Type B pancreatic cell (in vitro differentiated cells): ENCODE measurements at places on chromosomes 1 and 21.
A peak's percentile ranks its signal among the peaks of the same experiment; 100 is the strongest.

DNA sequence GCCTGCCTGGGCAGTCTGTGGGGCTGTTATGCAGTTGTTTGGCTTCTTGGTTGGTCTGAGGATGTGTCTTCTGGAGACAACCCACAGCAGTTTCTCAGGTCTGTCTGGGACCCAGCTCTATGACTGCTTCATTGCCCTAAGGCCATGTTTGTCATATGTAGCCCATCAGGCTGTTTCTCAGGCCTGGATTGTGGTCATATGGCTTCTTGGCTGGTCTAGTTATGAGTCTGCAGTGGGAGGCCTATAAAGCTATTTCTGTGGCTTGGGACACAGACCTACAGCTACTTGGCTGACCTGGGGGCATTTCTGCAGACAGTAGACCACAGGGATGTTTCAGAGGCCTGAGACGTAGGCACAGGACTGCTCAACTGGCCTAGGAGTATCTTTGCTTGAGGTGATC lies 41.5 kb downstream of the CHIA start:
- H3K36me3 ChIP-seq = no peaks in the 10 kb centered on the region
- peaks cover 5% of the 10 kb centered on the region for H3K27me3 ChIP-seq
- H3K4me3 ChIP-seq = no peak overlapping the region
- H3K4me1 ChIP-seq = no peaks in the 10 kb centered on the region
- no peak for DNase-seq

GRCh38 chr1:29673669-29674626 lies 437.6 kb downstream of the PTPRU start:
- H3K36me3 ChIP-seq = no peaks in the 10 kb centered on the region
- H3K27ac ChIP-seq = no peak overlapping the region
- no peak overlapping the region for H3K4me3 ChIP-seq
- H3K4me1 ChIP-seq = peaks cover 26% of the 10 kb centered on the region

GRCh38 chr1:149845416-149845815 lies 54.0 kb upstream of the BOLA1 start:
- H3K4me1 ChIP-seq = peaks cover 43% of the 10 kb centered on the region
- peak overlapping the region; percentile 77 for H3K4me3 ChIP-seq
- no peaks in the 10 kb centered on the region for H3K27me3 ChIP-seq
- no peak for DNase-seq
- peak overlapping the region; percentile 62 for H3K27ac ChIP-seq

DNA sequence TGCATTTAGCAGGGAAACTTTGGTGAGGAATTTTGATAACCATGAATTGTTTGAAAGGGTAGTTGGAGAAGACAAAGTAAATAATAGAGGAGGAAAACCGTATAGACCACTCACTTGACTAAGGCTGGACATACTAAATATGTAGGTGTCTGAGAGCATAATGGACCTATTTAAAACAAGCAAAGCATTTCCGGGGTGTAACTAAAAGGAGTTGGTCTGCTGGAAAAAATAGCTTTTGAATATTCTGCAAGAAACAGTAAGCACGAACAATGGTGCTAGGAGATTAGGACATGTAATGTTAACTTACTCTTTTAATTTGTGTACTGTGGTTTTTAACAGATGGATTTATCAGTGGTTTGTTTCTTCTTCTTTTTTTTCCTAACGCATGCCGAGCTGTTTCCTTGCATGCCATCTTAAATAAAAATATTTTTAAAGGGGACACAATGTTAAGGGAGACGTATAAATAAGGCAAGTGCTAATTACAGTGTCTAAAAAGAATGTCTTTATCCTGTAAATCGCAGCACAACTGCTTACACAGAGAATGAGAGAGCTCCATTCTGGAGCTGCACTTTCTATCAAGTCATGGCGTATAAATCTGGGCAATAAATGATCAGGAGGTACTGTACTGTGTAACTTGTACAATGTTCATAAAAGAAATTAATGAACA lies 492.1 kb downstream of the LMO4 start:
- H3K4me1 ChIP-seq = peaks cover 13% of the 10 kb centered on the region
- no peak overlapping the region for H3K4me3 ChIP-seq
- no peaks in the 10 kb centered on the region for H3K27me3 ChIP-seq
- no peak overlapping the region for H3K27ac ChIP-seq
- no peak for DNase-seq

DNA sequence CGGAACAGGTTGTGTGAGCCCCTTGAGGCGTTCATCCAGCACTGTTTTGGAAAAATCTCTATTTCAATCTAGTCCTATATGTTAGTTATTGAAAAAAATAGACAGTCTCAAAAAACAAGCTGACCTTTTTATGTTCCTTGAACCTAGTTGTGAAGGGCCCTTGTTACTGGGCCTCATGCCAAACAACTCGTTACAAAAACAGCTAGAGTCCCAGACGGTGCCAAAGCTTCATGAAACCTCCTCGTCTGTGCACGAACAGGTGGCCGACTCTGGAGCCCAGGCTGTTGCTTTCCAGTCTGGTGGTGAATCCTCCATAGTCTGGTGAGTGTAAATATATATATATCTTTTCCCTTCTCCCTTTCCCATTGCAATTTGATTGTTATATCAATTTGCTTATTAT lies at the start of gene CHIA:
TSS of gene CHIA (plus strand) at position 222 of the 400 bp plus-strand sequence. CDS start 19,617 bp downstream, outside the sequence.
- DNase-seq = no peak
- H3K27me3 ChIP-seq = no peaks in the 10 kb centered on the region
- H3K27ac ChIP-seq = no peak within 1 kb of the TSS
- no peak within 1 kb of the TSS for H3K4me3 ChIP-seq
- H3K4me1 ChIP-seq = no peaks in the 10 kb centered on the region

DNA sequence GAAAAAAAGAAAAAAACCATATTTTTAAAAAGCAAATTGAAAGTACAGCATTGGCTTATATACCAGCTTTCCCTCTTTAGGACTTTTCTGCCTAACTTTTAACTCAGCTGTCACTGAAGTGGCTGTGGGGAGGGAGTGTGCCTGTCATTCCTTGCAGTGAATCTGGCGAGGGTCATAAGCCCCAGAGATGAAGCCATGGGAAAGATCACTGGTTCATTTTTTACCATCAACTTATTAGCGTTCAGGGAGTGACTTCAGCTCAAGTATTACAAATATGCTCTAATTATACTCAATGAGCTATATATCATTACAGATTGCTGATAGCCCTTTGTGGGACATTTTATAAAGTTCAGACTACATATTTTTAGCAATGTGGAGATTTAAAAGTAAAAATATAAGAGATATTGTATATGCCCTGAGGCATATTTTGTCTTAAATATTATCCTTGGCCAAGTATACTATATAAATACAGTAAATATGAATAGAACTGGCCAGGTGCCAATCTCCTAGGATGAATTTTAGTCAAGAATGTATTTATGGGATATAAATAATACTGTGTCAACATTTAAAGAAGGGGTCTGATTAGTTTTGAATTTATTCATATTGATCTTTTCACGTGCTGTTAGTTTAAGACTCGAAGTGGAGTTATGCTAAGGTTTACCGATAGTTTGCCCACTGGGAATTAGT lies 4.4 kb downstream of the TGFB2 start:
- H3K36me3 ChIP-seq = peaks cover 35% of the 10 kb centered on the region
- H3K4me1 ChIP-seq = peaks cover 24% of the 10 kb centered on the region
- no peak overlapping the region for H3K4me3 ChIP-seq
- DNase-seq = no peak
- peaks cover 34% of the 10 kb centered on the region for H3K27me3 ChIP-seq

DNA sequence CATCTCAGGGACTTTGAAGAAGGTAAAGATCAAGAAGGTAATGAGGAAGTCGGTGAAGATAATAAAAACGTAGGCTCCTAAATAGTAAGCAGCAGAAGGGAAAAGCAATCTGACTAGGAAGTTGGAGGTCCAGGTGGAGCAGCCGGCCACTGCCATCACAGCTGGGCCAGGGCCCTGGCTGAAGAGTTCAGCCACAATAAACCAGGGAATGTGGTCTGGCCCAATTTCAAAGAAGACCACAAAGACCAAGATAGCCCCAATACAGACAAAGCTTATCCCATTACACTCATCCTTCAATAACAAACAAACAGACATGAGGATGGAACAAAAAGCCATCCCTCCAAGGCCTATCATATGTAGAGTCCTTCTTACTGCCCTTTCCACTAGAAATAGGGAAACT lies 18.4 kb upstream of the JAK1 start:
- H3K36me3 ChIP-seq = no peaks in the 10 kb centered on the region
- no peaks in the 10 kb centered on the region for H3K27me3 ChIP-seq
- peaks cover 12% of the 10 kb centered on the region for H3K4me1 ChIP-seq

- H3K36me3 ChIP-seq = peaks cover 31% of the 10 kb centered on the region
- peaks cover 4% of the 10 kb centered on the region for H3K4me1 ChIP-seq
- DNase-seq = peak; percentile 87
- H3K27ac ChIP-seq = peak overlapping the region; percentile 16
- no peak overlapping the region for H3K4me3 ChIP-seq
Measured at GRCh38 chr1:16630661-16631247, 17.4 kb upstream of the NBPF1 start.

GRCh38 chr1:202564958-202565495 lies 145.2 kb downstream of the SYT2 start:
- no peak overlapping the region for H3K4me3 ChIP-seq
- peaks cover 9% of the 10 kb centered on the region for H3K36me3 ChIP-seq
- H3K4me1 ChIP-seq = peaks cover 51% of the 10 kb centered on the region
- H3K27me3 ChIP-seq = no peaks in the 10 kb centered on the region
- no peak for DNase-seq

DNA sequence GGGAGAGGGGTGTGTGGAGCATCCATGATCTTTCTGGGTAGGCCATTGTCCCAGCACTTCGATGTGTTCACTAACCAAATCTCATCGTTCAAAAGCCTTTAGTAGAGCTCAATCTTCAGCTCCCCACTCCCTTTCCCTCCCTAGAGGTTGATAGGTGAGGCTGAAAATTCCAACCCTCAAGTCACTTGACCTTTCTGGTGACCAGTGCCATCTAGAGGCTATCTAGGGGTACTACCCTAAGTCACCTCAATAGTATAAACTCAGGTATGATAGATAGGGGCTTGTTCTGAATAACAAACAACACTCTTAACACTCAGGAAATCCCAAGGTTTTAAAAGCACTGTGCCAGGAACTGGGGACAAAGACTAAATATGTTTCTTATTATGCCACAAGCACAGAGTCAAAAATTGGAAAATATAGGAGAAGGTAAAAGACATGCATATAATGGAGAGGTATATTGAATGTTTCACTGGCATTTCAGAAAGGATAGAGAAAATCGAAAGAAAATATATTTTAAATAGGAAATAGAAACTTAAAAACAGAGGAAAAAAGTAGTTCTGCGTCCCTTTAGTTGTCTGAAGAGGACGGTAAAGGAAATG lies 42.9 kb upstream of the CD53 start:
- H3K4me1 ChIP-seq = no peaks in the 10 kb centered on the region
- H3K27ac ChIP-seq = no peak overlapping the region
- no peak for DNase-seq
- no peaks in the 10 kb centered on the region for H3K36me3 ChIP-seq
- no peak overlapping the region for H3K4me3 ChIP-seq
- H3K27me3 ChIP-seq = peaks cover 6% of the 10 kb centered on the region

DNA sequence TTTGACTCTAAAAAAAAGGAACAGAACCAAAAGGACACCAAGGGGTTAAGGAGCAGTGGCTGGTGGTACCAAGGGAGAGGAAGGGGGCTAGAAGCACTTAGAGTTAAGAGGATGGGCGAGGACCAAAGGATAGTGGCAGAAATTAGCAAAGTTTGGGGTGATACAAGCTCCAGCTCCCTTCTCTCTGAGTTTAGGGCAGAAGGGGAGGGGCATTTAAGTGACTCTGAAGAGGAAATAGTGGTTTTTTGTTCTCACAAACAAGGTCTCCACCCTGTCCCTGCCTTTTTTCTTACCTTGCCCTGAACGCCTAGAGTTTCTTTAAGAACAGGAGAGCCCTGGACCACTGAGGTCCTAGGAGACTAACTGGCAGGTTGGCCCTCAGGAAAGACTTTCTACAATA lies 3.3 kb downstream of the CDC42SE1 start:
- H3K4me3 ChIP-seq = peak overlapping the region; percentile 88
- H3K27ac ChIP-seq = peak overlapping the region; percentile 79
- H3K36me3 ChIP-seq = peaks cover 25% of the 10 kb centered on the region

GRCh38 chr1:41241354-41241748 lies 755 bp downstream of the SCMH1 start:
- H3K27ac ChIP-seq = no peak overlapping the region
- H3K4me1 ChIP-seq = peaks cover 28% of the 10 kb centered on the region
- H3K27me3 ChIP-seq = no peaks in the 10 kb centered on the region
- peak; percentile 77 for DNase-seq
- no peaks in the 10 kb centered on the region for H3K36me3 ChIP-seq
- H3K4me3 ChIP-seq = peak overlapping the region; percentile 91

- H3K27ac ChIP-seq = no peak overlapping the region
- no peaks in the 10 kb centered on the region for H3K4me1 ChIP-seq
- H3K4me3 ChIP-seq = no peak overlapping the region
- no peaks in the 10 kb centered on the region for H3K27me3 ChIP-seq
- no peaks in the 10 kb centered on the region for H3K36me3 ChIP-seq
- DNase-seq = no peak
Measured at GRCh38 chr1:225329041-225329440, 98.8 kb downstream of the LBR start.

- no peaks in the 10 kb centered on the region for H3K4me1 ChIP-seq
- H3K27me3 ChIP-seq = peaks cover 4% of the 10 kb centered on the region
- no peaks in the 10 kb centered on the region for H3K36me3 ChIP-seq
- DNase-seq = no peak
- H3K4me3 ChIP-seq = no peak overlapping the region
Measured at GRCh38 chr1:185015631-185016030, 29.7 kb upstream of the RNF2 start.

DNA sequence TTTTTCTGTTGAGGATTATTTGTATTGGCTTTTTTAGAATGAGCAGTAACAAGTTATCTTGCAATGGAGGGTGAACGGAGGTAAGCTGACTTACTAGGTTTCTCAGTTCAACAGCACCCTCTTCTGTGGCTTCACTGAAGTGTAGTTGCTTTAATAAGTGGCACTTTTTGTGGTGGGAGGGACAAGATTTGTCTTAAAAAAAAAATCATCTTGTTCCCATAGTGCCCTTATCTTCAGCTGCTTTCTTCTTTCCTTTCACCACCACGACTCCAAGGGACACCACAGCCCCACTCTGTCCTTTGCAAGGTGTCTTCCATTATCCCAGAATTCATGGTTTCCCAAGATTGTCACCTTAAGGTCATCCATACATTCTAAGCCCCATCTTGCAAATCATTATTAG lies 92.9 kb downstream of the PIGK start:
- no peak overlapping the region for H3K4me3 ChIP-seq
- no peaks in the 10 kb centered on the region for H3K27me3 ChIP-seq
- H3K36me3 ChIP-seq = no peaks in the 10 kb centered on the region

- peaks cover 18% of the 10 kb centered on the region for H3K4me1 ChIP-seq
- DNase-seq = no peak
- H3K4me3 ChIP-seq = no peak overlapping the region
- H3K36me3 ChIP-seq = no peaks in the 10 kb centered on the region
- no peak overlapping the region for H3K27ac ChIP-seq
Measured at GRCh38 chr1:77021732-77022131, 154.5 kb downstream of the ST6GALNAC5 start.

- H3K4me1 ChIP-seq = no peaks in the 10 kb centered on the region
- no peaks in the 10 kb centered on the region for H3K36me3 ChIP-seq
- H3K4me3 ChIP-seq = no peak overlapping the region
- H3K27ac ChIP-seq = no peak overlapping the region
Measured at GRCh38 chr1:18239671-18240070, 132.1 kb downstream of the IGSF21 start.

- DNase-seq = no peak
- no peak overlapping the region for H3K4me3 ChIP-seq
- H3K27me3 ChIP-seq = no peaks in the 10 kb centered on the region
- peak overlapping the region; percentile 21 for H3K27ac ChIP-seq
Measured at GRCh38 chr1:27547220-27548116, 56.5 kb downstream of the AHDC1 start.
